Retina (tissue), 1 donor: ENCODE measurements at places on chromosomes 2 and 18.
A peak's percentile ranks its signal among the peaks of the same experiment; 100 is the strongest.

- DNase-seq: no peak
Measured at GRCh38 chr18:36467614-36468013, 170.1 kb downstream of the FHOD3 start.

- no peak for DNase-seq
Measured at GRCh38 chr2:175015340-175015739, 10.2 kb upstream of the CHN1 start.

GRCh38 chr18:74532511-74533025 lies 1.7 kb upstream of the CNDP1 start:
- DNase-seq: no peak

GRCh38 chr2:172080641-172081220 lies 4.6 kb upstream of the DLX1 start:
- no peak for DNase-seq

- no peak for DNase-seq
Measured at GRCh38 chr18:57789090-57789489, 14.0 kb downstream of the ATP8B1 start.

DNA sequence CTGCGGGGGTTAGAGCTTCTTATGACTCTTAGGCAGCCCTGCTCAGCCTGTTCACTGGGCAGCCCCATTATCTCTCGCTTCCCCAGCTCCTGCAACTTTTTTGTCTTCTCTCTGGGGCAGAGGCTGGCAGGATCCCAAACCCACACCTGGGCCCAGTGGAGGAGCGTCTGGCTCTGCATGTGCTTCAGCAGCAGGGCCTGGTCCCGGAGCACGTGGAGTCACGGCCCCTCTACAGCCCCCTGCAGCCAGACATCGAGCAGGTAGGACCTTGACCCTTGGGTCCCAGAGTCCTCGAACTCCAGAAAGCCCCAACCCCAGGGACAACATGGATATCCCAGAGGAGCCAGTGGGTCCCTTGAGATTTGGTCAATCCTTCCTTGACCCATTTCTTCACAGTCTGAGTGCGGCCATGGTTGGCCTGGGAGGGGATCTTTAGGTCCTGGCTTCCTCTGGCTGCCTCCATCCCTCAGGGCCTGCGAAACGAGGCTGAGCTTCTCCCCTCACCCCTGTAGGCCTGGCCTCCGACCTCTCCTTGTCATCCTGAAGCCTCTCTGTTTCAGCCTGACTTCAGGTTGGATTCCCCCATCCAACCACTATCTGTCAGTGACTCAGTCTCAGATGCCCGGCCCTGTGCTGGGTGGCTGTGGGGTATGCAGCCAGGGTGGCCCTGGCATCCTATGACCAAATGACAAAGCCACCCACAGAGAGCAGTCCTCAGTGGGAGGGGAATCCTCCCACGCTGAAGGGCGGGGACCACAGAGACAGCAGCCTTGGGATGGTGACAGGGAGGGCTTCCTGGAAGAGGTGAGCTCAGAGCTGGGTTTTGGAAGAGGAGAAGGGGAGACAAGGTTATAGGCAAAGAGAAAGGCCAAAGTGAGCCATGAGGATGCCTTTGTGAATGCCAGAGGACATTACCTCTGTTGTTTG lies 214.2 kb downstream of the DYSF start:
- no peak for DNase-seq

- no peak for DNase-seq
Measured at GRCh38 chr18:76589866-76590265, 94.8 kb upstream of the ZNF516 start.

GRCh38 chr2:160405077-160405867 lies 88.3 kb downstream of the RBMS1 start:
- DNase-seq: peak; percentile 45

DNA sequence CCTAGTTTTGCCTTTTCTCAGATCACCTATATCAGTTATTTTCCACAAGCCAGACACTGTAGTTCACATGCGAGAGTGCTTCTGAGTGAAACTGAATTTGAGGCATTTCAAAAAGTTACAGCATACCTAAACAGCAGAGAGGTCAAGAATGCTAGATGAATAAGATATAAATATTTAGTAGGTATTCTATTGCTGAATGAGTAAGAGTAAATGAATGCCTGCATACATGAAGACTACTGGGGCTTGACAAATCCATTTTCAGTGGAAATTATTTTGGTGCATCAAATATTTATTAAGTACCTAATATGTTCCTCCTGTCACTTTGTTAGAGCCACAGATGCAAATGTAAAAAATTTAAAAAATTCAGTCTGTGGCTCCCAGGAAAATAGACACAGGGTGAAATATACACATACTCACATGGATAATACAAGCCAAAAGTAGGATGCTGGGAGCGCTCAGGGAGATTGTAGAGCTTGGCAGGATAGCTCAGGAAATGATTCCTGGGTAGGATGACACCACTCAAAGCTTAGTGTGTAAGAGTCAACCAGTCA lies 27.6 kb upstream of the CDC42EP3 start:
- DNase-seq: no peak

GRCh38 chr2:122368576-122369243 lies 613.3 kb downstream of the TSN start:
- DNase-seq: no peak

DNA sequence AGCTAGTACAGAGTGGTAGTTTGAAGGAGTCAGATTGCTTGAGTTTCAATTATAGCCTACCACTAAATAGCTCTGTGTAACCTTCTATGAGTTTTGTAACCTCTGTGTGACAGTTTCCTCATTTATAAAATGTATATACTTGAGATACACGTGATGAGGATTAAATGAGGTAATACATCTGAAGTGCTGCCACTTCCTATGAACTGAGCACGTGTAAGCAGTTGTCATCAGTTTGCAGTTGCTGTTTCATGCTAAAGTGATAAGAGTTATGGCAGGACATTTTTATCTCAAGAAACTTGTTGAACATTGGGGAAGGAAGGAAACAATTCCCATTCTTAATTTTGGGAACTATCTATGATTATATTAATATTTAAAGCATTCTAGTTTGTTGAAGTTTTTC lies 38.5 kb downstream of the CARF start:
- DNase-seq: no peak

- DNase-seq: no peak
Measured at GRCh38 chr18:25449046-25449445, 97.1 kb upstream of the ZNF521 start.

DNA sequence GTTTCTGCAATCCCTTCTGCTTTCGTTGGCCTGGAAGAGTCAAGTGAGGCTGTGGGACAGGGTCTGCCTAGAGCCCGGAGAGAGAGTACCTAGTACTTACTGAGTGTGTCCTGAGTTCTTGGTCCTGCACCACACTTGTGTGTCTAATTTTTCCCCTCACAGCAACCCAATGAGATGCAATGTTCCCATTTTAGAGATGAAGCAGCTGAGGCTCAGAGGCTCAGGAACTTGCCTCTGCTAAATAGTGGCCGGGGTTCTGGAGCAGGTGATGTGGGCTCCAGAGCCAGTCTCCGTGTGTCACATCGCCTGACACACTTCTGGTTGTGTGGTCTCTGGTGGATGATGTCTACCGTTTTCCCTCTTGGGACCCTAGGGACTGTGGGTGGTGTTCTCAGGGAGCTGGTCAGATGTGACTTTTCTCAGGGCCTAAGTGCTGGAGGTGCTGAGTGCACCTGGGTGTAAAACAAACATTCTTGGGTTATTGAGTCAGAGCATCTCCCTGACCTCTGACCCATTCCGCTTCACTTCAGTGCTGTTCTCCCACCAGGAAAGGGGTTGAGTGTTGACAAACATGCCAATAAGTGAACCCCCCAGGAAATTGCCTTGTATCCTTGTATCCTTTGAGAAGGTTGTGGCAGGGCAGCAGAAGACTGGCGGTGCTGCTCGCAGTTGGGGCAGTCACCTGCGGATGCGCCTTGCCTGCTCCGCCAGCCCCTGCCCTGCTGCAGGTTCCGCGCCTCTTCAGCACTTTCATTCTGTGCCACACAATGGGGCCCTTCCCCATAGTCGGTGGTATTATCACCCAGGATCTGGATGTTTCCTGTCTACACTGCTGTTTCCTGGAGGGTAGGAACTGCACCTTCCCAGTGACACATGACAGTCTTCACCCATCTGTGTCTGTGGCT lies 32.1 kb downstream of the HK2 start:
- no peak for DNase-seq

DNA sequence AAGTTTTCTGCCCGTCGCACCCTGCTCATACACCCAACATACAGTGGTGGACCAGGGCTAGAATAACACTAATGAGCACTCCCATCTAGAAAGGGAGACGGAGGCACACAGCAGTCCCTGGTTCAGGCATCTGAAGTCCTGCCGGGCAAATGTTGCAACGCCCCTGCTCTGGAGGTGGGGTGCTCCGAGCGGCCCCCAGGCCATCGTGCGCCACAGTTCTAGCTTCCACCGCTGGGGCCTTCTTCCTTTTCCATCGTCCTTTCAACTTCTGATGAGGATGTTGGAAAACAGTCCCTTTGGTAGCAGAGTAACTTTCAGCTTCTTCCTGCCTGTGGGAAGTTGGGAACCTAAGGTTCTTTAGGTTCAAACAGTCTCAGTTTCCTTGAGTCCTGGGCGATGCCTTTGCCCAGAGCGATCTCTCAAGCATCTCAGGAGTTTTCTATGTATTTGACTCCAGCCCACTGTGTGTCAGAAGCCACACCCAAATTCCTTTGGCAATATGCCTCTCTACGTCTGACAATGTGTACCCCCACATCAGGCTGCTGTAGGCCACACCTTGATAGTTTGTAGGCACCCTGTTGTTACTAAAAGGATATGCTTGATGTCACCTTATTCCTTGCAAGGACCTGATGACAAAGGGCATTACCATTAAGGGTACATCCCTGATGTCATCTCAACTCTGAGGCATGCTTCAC lies 258.8 kb downstream of the GLI2 start:
- no peak for DNase-seq

DNA sequence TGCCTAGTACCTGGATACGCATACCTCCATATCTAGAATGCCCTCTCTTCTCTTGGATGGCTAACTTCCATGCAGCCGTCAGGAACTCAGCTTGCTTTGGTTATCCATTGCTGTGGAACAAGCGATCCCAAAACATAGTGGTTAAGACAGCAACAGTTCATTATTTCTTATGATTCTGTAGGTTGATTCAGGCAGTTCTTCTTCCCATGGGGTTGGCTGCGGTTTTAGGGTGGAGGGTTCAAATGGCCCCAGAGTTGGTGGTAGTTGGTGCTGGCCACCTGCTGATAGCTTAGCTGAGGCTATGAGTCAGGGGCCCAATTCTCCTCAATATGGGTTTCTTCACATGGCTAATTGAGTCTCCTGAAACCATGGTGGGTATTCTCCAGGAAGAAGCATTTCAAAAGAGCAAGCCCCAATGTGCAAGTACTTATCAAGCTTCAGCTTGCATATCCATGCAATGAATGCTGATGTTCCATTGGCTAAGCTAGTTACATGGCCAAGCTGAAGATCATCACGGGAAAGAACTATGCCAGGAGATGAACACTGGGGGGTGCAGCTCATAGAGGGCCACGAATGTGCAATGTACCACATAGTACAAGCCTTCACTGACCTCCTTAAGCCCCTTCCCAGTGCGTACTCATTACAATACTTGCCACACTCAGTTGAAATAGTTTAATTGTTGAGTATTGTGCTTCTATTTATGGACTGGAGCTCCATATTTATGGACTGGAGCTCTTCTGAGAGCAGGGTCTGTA lies 10.0 kb upstream of the RHOB start:
- no peak for DNase-seq

DNA sequence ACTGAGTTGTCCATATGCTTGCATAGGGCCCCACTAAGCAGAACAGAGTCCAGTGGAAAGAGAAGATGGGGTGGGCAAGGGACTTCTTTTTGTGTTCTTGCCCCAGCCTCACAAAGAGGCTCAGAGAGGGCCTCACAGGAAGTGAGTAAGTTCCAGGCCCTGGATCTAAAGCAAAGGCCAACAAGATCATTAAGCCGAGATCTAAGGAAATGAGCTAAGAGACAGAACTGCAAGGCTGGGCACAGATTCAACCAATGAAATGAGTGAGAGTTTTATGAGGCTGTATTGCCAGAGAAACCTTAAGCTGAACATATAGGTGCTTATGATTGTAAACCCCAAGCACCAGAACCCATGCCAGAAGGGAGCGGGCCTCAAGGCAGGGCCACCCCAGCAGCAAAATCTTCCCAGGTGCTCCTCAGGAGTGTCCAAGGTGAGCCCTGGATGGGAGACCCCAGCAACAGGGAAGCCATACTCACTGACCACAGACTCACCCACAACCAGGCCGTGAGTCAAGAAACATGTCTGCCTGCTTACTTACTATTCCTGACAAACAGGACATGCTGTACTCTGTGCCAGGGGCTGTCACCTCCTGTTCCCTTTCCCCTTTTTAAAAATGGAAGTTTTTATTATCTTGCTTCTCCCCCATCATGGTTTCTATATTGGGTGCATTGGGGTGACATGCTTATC lies 40.2 kb downstream of the SLC14A1 start:
- DNase-seq: no peak

DNA sequence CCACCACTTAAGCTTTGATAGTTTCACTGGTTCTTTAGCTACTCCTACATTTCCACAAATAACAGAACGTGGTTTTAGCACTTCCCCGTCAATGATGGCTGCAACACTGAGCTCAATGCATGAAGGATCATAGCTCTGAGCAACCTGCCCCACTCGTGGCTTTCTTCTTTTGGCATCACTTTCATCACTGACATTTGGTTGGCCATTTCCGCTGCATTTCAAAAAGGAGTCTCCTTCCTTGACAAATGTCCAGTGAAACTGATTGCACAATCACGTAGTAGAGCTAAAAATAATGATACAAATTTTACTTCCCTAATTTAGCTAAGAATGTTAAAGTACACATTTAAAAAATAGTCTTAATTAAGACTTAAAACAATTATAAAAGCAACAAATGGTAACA lies 205.2 kb upstream of the HDAC4 start:
- DNase-seq: no peak

GRCh38 chr18:35409911-35410310 lies 32.8 kb upstream of the ZNF396 start:
- DNase-seq: no peak

DNA sequence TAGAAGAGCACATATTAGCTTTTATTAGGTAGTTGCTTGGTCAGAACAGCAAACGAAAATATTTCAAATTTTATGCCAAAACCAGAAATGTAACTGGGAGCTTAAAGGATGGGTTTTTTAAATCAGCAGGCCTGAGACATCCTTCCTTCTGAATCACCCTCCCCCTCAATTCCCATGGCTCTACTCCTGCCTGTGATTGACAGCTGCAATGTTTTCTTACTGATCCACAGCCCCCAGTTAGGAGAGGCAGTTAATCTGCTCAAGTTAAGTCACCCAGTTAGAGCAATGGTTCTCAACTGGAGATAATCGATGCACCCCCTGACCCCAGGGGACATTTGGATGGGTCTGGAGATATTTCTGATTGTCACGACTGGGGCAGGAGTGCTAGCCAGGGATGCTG lies 24.9 kb downstream of the KCTD18 start:
- DNase-seq: no peak

DNA sequence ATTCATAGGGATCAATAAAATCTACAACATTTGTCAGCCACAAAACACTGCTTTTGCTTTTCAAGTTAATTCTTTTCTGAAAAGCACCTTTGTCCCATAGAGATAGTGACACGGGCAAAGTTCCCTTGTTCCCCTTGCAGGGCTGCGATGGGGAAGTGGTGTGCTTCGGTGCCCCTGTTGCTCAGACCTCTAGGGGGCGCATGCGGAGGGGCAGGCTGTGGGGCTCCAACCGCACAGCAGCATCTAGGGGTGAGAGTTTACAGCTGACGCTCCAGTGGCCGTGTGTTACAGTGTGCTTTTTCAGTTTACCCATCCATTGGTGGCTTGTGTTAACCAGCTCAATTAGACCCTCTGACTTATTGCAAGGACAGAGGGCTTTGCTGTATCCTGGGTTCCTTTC lies 1432.2 kb upstream of the ACVR2A start:
- no peak for DNase-seq
